ENCODE measurements at places on chromosomes 16 and 17. TPM values are rescaled to one million over a fixed set of nuclear protein-coding genes. Genes with fewer than 3 reads are reported as not detected.

GRCh38 chr17:55420776-55421178, 858 bp downstream of the MMD start:
- DNase-seq: peak; percentile 36

GRCh38 chr17:45577571-45578279, 87.2 kb upstream of the PLEKHM1 start:
- no peak for DNase-seq

- DNase-seq: no peak
Observed at GRCh38 chr16:81469710-81470535, 25.3 kb downstream of the CMIP start.

DNA sequence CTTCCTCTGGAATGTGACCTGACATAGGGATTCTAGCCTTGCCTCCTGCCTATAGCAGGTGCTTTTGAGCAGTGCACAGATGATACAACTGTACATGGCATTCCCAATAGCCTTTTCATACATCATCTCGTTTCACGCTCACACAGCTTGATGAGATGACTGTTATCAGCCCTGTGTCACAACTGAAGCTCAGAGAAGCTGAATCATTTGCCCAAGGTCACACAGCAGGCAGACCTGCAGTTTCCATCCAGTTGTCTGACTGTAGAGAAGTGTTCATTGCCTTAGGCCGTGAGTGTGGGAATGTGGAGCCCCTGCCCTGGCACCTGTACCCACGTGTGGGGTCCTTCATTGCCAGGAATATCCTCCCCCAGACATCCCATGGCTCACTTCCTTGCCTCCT, 20.1 kb downstream of the WFDC1 start:
- DNase-seq: no peak

DNA sequence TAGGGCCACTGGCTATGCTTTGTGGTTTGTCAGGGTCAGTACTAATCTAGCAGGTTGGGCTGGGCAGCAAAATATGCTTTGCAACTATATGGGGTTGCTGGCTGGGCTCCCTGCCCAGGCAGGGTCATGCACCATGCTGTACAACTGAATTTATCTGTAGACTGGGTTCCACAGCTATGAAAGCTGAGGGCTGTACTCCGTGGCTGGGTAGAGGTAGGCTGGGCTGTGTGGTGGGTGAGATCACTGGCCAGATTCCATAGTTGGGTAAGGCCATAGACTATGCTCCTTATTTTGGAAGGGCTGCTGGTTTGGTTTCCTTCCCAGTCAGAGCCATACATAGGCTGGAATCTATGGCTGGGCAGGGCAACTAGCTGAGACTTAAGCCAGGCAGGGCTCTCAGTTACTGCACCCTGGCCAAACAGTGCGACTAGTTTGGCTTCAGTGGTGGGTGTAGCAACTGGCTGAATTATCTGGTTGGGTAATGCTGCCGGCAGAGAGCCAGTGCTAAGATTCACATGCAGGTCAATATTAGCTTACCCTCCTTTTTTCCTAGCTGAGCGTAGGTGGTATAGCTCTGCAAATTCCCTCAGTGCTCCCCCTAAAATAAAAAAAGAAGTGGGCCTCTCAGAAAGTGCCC, 769.1 kb upstream of the CDH8 start:
- no peak for DNase-seq

KRT20 gene
- total RNA-seq: 0.26 TPM

GPR142 gene
- total RNA-seq: not detected

All from uterus (tissue), 4 donors.